Hippocampal formation (tissue), 2 donors: ENCODE measurements at places on chromosomes 2 and 18.

- no peak for DNase-seq
Measured at GRCh38 chr2:45002686-45003085, 6.6 kb downstream of the SIX2 start.

- DNase-seq: no peak
Measured at GRCh38 chr18:54023471-54023870, 201.0 kb downstream of the MBD2 start.

DNA sequence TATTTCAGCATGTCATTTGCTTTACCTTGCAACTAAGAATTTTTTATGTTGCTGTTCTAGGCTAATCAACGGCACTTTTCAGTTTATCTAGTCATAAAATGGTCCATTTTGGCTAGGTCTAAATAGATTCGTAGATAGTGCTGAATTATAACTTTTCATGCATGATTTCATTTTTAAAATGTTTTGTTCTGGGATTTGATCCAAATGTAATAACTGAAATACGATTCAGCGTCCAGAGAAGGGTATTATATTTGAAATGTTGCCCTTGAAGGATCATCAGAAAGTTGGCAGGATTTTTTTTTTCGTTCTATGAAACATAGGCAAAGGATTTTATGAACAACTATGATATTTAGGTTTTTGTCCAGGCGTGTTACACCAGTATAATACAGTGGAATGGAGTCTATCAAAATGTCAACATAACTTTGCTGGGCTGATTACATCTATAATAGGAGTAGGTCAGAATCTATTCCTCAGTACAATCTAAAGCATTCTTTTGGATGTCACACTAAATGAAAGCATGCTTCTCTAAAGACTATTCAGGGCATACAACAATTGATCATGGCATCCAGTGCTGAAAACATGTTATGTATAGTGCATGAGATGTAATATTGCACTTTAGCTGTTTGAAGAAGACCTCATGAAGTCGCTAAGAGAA lies 24.8 kb downstream of the TTC27 start:
- DNase-seq: no peak

- no peak for DNase-seq
Measured at GRCh38 chr2:138922973-138923563, 142.9 kb upstream of the NXPH2 start.

DNA sequence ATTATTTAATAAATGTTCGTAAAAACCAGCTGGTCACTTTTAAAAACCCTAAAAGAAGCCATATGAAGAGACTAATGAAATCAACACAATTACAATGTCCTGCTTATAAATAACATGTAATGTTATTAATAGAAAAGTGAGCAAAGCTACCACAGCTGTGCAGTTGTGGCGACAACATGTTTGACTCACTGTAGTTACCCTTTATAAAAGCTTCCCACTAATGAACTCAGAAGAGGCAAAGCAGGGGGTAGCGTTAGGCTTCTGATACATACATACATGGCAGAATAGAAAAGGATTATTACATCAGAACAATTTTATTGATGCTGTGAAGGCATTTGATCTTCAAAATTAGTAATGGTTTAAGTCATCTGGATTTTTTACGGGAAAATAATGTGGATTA lies 219.7 kb downstream of the SLC4A10 start:
- no peak for DNase-seq

DNA sequence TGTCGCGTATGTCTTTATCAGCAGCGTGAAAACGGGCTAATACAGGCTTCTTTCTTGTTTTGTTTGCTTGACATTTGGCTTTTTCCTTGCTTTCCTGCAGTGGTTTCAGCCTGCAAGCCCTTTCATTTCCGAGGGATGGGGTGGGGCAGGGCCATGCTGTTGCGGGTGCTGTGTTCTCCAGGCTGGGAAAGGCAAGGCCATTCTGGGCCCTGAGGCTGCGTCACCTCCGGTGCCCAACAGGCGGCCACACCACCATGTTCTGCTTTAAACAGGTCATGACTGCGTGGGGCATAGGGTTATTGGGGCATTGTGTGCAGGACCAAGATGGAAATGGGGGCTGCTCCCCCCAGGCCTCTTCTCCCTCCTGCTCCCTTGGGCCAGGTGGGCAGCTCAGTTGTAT lies 38.6 kb upstream of the PLB1 start:
- no peak for DNase-seq

- DNase-seq: no peak
Measured at GRCh38 chr18:79921984-79922965, 29.2 kb downstream of the SLC66A2 start.

DNA sequence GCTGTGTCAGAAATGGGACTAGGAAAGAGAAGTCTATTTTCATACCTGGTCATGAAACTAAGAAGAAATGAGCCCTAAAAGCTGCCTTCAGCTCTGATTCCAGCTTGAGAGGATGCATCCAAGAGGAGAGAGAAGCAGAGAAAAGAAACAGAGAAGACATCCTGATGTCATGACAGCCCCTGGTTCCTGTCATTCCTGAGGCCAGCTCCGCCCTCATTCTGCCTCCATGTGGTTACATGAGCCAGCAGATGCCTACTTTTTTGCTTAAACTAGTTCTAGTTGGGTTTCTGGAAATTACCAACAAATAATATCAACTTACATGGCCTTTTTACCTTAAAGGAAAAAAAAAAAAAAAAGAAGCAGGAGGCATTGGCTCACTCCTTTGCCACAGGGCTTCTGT lies 14.1 kb upstream of the ACKR3 start:
- DNase-seq: no peak

- no peak for DNase-seq
Measured at GRCh38 chr18:51091270-51091669, 61.3 kb downstream of the SMAD4 start.

GRCh38 chr2:188570370-188570769 lies 278.7 kb downstream of the GULP1 start:
- DNase-seq: no peak

GRCh38 chr2:218226903-218227302 lies 9.9 kb downstream of the ARPC2 start:
- no peak for DNase-seq

GRCh38 chr2:149393614-149394013 lies 63.2 kb downstream of the LYPD6 start:
- no peak for DNase-seq

DNA sequence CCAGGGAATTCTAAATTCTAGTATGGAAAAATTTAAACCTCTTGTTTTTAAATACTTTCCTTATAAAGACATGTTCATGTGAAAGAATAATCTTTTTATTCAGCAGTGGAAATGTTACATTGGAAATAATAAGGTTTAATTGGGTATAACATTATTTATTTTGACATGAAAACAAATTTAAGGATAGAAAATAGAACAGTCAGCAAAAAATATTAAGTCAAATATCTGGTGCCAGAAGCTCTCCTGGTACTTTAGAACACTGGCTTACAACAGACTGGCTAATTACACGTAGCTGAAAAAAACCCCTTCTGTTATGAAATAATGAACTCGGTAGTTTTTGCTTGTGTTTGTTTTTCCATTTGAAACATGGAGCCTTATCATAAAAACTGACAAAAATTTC lies 447.9 kb downstream of the DSEL start:
- no peak for DNase-seq

DNA sequence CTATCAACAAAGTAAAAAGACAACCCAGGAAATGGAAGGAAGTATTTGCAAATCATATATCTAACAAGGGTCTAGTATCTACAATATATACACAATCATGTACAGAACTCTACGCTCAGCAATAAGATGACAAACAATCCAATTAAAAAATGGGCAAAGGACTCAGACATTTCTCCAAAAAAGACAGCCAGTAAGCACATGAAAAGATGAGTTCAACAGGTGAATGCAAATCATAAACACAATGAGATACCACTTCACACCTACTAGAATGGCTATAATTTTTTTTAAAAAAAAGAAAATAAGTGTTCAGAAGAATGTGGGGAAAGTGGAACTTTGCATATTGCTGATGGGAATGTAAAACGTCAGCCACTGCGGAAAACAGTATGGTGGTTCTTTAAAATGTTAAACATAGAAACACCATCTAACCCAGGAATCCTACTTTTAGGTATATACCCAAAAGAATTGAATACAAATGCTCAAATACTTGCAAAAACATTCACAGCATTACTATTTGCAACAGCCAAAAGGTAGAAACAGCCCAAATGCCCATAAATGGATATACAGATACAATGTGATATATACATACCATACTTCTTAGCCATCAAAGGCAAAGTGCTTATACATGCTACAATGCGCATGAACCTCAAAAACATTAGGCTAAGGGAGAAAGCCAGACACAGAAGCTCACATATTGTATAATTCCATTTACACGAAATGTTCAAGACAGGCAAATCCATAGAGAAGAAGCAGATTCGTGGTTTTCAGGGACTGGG lies 121.2 kb downstream of the CABYR start:
- no peak for DNase-seq

GRCh38 chr2:72118951-72119350 lies 28.7 kb downstream of the CYP26B1 start:
- no peak for DNase-seq

- DNase-seq: no peak
Measured at GRCh38 chr2:157497638-157498314, 53.9 kb upstream of the CYTIP start.

DNA sequence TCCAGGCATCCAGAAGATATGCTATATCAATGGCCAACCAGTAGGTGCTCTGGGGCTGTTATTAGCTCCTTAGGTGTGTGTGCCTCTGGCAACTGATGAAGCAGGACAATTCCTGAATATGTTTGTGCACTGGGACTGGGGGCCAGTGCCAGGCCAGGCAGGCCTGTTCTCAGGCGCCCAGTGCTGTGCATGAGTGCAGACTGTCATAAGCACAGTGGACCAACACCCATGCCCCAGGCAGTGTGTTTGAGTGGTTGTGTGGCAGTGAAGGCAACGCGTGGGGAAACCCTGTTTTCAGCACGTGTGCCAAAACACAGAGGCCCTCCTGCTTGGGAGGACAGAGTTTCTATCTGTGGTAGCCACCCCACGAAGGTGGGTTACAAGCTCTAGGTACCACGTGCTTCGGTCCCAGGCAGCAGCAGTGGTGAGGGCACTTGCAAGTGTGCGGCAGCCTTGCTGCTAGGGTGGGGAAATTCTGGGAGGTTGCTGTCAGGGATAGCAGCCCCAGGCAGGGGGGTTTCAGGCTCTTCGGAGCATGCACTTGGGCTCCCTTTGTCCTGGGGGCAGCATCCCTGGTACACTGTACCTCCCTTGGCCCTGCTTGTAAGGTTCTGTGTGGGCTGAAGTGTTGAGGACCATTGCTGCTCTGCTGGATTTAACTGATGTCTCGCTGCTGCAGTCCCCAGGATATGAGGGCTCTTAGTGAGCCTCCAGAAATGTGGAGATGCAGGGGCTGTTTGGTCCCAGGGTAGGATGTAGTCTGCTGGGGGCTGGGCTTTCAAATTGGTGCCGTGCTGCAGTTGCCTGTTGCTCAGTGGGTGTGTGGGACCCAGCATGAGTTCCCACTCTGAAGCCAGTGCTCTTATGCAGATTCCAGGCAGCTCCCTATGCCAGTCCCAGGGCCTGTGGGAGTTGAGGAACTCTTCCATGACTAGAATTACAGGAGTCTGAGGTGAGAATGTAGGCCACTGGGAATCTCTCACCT lies 280.9 kb downstream of the RPRM start:
- no peak for DNase-seq

- no peak for DNase-seq
Measured at GRCh38 chr18:24731158-24731557, 270.7 kb downstream of the HRH4 start.

GRCh38 chr2:24121066-24121465 lies 2.1 kb downstream of the PFN4 start:
- DNase-seq: no peak
